Fibroblast of skin of scalp (primary cell): ENCODE measurements at places on chromosomes 16 and 17.

DNA sequence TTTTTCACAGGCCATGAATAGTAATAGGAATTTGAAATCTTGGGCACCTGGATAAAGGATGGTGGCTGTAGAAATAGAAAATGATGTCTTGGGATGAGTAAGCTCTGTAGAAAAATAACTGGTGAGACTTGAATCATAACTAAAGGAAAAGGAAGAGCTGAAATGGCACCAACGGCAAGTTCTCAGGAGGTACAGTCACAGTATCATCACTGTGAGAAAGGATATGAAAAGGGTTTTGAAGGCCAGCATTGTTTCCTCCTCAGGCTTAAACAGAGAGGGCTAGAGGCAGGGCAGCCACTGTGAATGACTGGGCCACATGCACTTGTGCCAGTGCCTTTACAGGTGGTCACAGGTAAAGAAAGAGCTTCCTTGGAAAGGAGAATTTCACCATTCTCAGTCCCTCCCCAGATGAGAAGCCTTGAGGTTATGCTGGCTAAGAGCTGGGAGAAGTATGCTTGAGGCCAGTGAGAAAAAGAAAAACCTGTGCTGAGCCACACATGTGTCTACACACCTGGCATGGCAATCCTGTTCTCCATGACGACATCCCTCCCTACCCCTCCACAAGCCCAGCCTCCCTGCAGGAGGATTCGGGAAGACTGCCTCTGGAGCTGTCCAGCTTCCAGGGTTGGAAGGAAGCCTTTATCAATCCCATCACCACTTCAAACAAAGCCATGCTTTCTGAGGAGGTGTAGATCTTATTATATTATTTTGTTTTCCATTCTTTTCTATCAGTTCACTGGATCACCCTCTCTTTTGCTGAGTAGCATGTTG lies 3.8 kb upstream of the ANKFN1 start:
- DNase-seq, result no peak

DNA sequence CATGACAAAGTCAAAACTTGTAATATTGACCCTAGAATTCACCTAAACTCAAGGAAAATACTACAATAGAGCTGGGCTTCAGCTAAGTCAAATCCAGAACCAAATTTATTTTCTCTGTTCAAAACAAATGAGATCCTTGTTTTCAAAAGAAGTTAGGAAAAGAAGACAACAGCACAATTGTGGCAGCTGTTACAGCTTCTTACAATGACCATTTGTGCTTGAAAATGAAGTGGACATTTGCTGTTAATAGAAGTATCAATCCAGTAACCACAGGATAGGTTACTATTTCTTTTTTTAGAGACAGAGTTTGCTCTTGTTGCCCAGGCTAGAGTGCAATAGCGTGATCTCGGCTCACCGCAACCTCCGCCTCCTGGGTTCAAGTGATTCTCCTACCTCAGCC lies 44.4 kb downstream of the APPBP2 start:
- no peak for DNase-seq

GRCh38 chr16:86732621-86733295 lies 154.4 kb downstream of the FOXL1 start:
- DNase-seq, result peak; percentile 29

GRCh38 chr17:68865584-68865983 lies 89.6 kb downstream of the ABCA8 start:
- no peak for DNase-seq

GRCh38 chr17:58536542-58536941 lies 22.1 kb upstream of the MTMR4 start:
- DNase-seq, result no peak

DNA sequence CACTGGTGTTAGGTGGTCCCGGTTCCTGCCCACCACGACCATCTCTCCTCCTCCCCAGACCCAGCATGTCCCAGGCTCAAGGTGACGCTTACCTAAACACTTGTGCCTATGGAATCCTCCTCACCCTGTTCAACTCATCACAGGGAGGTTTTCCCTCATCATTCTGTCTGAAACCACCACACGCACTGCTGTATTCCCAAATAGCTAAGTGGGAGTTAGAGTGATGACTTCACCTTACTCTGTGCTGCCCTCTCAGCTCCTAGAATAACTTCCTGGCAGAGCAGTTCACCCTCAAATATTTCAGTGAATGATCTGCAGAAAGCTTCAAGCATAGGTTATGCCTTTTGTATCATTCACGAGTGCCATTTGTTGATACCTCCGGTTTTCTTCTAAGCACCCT lies 216.5 kb downstream of the CPPED1 start:
- DNase-seq, result no peak

DNA sequence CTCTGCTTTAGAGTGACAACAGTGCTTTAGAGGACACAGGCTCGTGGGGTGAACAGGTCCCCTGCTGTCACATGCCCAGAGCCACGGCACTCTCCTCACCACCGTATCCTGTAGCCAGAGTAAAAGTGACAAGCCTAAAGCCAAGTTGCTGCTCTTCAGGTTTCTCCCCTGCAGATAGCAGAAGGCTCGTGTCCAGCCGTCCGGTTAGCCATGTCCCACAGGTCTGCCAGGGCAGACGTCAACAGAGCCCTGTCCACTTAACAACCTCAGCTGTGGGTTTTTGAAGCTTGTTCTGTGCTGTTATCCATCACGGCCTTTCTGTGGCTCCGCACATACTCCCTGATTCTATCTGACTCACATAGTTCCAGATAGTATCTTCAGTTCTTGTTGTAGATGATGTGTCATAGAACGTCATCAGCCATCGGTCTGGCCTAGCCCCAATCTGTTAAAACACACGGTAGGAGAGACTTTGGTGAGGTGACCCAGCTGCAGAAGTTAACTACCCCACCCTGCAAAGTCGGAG lies 100.7 kb downstream of the SOCS1 start:
- DNase-seq, result no peak

DNA sequence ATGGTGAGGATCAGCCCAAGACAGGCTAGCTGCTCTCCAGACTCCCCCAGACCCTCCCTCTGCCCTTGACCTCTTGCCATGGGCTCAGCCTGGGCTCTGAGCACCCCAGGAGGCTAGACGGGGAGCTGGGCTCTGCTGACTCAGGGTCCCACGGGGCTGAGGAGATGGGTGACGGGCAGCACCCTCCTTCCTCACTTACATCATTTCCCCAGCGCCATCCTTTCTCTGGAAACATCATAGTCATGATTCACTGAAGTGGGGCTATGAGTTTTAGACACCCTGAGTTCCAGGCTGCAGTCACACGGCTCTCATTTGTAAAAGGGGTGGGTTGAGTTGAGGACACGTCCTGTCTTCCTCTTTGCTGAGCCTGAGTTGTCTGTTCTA lies 3.0 kb upstream of the ITGAX start:
- no peak for DNase-seq
